Panc1 (cell line): ENCODE measurements at places on chromosomes 6 and 20.

DNA sequence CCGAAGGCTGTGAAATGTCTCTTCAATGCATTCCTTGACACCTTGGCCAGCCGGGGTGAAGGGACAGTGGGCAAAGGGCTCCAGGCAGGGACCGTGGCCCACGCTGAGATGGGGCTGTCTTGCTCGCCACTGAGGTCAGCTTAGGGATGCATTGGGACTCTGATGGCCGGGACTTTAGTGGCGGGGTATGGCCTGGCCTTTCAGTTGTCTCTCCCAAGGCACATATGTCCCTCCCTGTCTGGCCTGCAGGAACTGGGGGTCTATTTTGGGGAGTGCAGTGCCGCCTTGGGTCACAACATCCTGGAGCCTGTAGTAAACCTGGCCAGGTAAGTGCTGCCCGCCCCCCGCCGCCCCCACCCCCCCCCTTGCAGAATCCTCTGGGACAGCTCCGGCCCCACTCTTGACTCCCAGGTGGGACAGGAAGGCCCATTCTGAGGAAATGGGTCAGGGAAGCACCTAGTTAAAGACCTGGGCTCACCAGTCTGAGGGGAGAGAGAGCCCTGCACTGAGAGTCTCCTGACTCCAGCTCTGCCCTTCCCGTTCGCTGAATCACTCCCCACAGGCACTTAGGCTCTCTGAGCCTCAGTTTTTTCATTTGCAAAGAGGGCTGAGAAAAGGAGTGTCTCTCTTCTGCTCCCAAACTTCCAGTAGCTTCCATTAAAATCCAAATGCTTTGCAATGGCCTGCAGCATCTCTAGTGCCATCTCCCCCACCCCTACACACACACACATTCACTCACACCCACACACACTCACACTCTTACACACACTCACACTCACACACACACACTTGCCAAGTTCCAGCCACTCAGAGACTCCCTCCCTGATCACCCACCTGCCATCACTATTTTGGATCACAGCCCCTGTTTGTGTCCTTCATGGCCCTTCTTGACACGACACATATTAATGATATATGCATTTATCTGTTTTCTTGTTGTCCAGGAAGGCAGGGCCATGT, 33.1 kb downstream of the RAB44 start:
- no peak for DNase-seq

DNA sequence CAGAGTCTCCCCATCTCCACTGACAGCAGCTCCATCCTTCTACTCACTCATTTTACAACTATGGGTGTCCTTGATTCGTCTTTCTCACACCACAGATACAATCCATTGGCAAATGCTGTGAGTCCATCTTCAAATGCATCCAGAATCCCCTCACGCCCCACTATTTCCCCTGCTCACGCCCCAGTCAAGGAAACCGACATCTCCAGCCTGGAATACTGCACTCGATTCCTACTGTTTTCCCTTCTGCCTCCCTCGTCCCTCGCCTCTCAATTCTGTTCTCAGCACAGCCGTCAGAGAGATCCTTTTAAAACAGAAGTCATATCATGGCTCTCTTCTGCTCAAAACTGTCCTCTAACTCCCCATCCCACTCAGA, 4.7 kb downstream of the HLA-B start:
- DNase-seq = no peak

DNA sequence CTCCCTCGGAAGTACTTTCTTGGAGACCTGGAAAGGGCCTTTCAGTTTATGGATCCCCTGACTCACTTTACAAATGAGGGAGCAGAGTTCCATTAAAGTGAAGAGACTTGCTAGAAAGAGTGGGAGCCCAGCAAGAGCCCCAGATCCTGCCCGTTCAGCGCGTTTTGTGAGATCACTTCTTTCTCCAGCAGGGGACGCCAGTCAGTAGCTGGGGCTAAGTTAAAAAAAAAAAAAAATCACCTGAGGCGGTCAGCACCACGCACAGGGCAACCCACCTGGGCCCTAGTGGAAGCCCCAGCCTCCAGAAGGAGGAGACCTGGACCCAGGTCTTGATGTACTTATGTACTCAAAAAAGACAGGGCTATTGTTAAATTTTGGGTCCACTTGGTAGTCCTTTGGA, 274.5 kb upstream of the RNF24 start:
- DNase-seq = no peak

- no peak for DNase-seq
Measured at GRCh38 chr6:71049198-71049770, 92.4 kb upstream of the B3GAT2 start.

DNA sequence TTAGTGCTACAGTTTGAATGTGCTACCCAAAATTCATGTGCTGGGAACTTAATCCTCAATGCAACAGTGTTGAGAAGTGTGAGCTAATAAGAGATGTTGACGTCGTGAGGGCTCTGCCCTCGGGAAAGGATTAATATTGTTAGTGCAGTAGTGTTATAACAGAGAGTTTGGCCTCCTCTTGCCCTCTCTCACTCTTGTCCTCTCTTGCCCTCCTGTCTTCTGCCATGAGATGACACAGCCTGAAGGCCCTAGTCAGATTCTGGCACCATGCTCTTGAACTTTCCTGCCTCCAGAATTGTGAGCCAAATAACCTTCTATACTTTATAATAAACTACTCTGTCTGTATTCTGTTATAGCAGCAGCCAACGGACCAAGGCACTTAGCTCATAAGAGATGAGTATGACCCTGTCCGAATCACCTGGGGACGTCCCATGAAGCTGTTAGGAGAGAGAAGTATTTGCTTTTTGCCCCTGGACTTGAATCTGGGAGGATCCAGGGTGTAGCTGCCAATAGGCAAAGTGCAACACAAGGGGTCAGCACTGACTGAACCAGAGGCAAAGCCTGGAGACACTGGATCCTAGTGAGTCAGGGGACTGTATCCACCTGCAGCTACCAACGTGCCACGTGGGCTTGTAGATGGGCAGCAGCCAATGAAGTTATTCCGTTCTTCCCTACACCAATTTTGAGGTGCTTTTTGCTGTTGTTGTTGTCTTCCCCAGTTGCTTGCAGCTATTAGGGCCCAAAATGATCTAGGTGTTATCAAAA, 233.7 kb downstream of the THBS2 start:
- no peak for DNase-seq

DNA sequence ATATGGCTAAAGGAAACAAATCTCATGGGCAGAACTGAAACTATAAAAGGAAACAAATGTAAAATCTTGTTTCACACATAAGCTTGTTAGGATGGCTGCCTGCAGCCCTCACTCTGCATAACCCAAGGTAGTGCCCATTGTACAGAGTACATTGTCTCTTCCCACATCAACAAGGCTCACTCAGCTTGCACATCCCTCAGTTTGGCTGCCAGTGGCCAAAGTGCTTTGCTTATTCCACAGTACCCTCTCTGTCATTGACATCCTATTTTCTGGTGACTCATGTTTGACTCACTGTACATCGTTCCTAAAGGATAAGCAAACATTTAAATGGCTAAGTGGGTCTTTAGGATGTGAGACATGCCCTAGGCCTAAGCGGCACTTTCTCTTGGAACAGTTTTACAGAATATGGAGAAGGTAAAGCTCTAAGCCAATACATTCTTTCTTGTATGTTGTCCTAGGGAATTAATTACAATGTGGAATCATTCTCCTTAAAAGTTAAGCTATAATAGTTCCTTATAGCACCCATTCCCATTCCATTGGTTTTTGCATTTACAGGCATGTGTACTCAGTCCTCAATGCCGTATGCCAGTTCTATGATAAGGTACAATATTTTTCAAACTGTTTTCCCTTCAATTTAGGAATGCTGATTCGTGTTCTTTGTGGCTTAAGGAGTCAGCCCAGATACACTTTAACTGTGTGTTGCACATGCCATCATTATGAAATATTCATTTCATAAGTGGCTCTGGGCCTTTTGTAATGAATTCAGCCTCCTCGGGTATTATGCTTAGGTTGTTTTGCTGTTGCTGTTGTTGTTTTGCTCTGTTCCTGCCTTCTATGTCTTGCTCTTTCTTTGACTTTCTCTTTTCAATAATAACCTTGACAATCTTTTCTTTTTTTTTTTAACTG, 5.5 kb downstream of the ANKEF1 start:
- peak; percentile 85 for DNase-seq

DNA sequence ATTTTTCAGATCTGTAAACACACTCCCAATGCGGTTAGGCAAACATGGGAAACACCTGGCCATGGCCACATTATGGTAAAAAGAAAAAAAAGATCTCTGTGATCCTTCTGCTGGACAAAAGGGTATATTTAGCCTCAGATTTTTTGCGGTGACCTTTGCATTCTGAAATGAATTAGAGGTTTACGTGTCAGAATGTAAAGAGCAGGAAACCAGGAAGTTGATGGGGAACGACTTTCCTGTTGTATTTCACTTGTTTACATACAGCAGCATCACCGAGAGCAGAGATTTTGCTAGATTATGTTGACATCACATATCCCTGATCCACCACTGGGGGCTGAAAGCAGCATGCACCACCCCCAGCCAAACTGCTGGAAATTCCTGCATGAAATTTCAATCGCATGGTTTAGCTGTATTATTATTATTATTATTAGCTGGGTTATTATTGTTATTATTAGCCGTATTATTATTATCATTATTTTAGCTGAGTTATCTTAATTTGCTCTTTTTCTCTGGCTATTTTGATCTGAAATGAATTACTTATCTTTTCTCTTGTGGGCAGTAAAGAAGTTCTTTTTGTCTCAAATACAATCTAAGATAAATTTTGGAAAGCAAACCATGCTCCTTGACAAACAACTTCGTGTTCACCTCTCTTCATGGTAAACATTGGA, 189.4 kb downstream of the ZFP64 start:
- DNase-seq = no peak

DNA sequence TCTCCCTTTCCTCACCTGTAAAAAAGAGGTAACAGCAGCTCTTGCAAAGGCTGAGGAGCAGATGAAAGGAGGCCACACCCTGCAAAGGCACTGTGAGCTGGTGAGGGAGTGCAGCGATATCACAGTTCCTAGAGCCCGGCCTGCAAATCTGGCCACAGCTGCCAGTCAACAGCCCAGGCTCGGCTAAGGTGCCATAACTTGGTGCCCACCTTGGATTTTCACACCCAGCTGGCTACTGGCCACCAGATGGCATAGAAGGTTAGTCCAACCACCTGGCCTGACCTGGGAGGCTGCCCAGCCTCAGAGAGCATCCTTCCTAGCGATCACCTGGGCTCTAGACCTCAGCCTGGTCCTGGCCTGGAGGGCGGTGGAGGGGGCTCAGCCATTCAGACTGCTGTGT, 46.8 kb downstream of the KCNB1 start:
- DNase-seq = no peak

GRCh38 chr20:50267041-50267865, 76.6 kb downstream of the CEBPB start:
- no peak for DNase-seq

DNA sequence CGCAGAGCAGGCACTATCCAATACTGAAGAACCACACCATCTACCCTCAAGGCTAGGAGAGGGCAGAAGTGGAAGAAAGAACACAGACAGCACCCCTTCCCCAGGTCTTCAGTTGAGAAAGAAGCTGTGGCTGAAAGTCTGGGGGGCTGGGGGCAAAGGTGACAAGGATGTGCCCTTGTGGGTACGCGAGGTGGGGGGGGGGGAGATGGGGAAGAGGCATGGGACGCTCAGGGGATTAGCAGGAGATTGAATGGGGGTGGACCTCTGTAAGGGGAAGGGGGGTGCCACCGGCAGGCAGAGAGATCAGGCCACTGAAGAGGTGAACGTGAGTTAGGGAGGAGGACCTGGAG, 1.1 kb downstream of the B4GALT5 start:
- no peak for DNase-seq

DNA sequence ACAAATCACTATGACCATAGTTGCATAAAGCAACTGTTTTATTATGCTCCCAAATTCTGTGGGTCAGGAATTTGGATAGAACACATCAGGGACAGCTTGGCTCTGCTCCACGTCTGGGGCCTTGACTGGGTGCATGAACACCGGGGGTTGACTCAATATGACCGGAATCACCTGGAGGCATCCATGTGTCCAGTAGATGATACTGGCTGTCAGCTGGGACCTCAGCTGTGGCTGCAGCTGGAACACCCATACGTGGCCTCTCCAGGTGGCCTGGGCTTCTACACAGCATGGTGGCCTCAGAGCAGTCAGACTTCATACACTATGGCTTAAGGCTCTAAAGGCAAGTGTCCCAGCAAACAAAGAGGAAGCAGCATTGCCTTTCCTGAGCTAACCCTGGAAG, 113.4 kb downstream of the NRN1 start:
- no peak for DNase-seq

- peak; percentile 17 for DNase-seq
Measured at GRCh38 chr20:728256-728944, 39.9 kb downstream of the SLC52A3 start.

DNA sequence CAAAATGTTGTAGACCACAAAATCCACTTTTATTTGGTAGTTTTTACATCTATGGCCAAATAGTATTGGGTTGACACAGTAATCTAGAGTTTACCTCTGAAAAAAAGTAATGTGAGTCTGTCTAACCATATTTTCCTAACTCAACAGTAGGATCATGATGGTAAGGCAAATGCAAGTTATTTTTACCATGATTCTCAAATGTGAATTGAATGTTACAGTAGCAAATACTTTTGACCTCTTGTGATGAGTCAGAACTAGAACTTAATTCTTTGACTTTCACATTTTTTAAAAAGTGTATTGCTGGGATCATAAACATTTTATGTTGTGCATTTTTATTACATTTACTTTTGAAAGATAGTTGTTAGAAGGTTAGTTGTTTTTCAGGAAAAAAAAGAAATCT, 22.0 kb downstream of the RNF146 start:
- DNase-seq = no peak

DNA sequence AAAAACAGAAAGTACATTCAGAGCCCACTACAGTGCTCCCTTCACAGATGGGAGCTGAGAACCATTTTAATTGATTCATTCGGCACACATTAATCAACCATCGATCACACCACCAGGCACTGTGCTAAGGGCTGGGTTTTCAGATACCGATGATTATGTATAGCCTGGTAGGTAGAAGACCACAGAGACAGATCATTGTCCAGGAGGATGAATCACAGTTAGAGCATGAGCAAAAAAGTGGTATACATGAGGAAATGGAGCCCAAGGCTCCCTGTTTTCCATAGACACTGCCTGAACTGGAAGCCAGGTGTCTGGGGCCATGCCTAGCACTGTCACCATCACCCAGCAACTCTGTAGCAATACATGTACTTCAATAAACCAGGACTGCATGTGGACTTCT, 9.0 kb upstream of the PRDM1 start:
- DNase-seq = no peak

DNA sequence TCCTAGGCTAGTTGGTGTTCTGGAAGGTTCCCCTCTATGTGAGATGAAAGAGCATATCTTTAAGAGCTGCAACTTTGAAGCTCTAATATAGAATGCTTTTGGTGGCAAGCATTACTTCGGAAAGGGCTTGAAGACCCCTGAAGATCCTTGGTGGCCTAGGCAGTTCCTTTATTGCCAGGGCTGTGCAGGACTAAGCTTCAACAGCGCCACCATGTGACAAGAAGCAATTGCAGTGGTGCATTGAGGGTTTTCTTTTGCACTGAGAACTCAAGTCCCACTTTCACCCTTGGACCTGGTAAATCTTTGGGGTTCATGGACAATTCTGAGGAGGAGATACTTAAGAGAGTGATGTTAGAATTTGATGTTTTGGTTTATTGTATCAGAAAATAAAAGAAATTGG, 237.4 kb upstream of the GMDS start:
- no peak for DNase-seq
